CD4-positive, alpha-beta T cell treated with Interleukin-6 at 100 ng/mL for 8 hours (primary cell): ENCODE measurements at places on chromosomes 16 and 17.

DNA sequence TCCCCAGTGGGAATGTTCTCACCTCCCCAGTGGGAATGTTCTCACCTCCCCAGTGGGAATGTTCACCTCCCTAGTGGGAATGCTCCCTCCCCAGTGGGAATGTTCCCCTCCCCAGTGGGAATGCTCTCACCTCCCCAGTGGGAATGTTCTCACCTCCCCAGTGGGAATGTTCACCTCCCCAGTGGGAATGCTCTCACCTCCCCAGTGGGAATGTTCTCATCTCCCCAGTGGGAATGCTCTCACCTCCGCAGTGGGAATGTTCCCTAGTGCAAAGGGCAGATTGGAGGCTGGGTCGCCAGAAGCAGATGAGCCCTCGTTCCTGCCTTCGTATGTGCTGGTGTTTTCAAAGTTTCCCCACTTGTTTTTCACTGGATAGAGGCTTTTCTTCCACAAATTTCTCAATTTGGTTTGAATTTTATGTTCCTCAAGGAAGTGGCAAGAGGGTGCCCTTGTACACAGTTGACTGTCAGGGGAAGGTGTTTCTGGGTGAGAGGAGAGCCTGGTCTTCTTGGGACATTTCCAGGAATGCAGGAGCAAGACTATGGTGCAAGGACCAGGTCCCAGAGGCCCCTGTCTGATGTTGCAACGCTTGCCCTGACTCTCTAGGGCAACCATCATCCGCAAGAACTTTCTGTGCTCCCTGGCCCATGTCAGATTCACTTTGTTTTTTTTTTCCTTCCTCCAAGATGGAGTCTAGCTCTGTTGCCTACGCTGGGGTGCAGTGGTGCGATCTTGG is 34.0 kb downstream of the TRARG1 start:
- no peak for DNase-seq

- DNase-seq = no peak
These were observed 126.3 kb downstream of the BANP start for GRCh38 chr16:88077328-88078108.

DNA sequence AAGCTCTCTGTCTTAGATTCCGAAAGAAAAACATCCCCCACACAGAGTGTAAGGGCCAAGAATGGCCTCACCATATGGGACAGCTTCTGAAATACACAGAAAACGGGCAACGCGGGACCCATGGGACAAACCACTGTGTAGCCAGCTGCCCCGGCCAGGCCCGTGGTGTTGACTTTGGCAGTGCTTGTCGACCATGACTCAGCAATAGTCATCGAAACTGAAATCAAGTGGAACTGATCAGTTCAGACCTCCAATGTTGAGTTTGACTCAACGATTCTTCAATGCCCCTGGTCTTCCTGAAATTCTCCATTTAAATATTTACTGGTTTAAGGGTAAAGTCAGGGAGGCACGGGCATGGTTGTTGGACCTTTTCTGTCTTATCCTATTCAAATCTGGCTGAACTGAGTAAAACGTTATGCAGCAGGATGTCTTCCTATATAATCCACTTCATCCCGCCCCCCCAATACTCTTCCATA is 27.5 kb downstream of the ZFHX3 start:
- DNase-seq = no peak

- DNase-seq = peak; percentile 69
These were observed 22.3 kb downstream of the SAP30BP start for GRCh38 chr17:75689441-75689873.

DNA sequence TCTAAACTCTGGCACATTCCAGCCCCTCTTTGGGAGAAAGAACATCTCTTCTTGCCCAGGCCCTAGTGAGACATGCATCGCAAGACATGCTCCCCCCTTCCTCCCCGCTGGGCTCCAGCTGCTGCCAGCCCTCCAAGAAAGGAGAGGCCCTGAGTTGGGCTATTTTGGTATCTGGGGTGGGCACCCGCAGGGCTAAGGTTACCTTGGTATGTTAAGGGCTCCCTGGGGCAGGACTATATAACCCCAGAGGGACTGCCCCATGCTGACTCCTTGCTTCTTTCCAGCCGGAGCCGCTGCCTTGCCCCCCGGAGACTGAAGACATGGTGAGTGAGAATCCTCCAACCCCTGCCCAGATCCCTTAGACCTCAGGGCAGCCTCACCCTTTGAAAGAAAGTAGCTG is at the start of gene MYL11:
MYL11 (plus strand) TSS at position 265 of the 400 bp plus-strand sequence; CDS start at position 321, 56 bp downstream.
- no peak for DNase-seq

- no peak for DNase-seq
These were observed 10.0 kb upstream of the BHLHA9 start for GRCh38 chr17:1260086-1260769.
